ENCODE measurements at places on chromosomes 5 and 9.

GRCh38 chr5:148924817-148925216 lies 98.4 kb downstream of the ADRB2 start:
- no peak for DNase-seq

DNA sequence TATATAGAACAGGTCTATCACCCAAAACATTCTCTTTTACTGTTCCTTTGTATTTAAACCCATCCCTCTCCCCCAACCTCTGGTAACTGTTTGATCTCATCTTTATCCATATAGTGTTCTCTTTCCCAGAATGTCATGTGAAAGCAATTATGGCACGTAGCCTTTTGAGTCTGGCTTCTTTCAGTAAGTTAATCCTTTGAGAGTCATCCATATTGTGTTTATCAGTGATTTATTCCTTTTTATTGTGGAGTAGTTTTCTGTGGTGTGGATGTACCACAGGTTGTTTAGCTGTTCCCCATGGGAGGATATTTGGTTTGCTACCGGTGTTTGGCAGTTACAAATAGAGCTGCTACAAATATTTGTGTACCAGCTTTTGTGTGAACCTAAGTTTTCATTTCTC lies 38.0 kb downstream of the HMGXB3 start:
- no peak for DNase-seq

DNA sequence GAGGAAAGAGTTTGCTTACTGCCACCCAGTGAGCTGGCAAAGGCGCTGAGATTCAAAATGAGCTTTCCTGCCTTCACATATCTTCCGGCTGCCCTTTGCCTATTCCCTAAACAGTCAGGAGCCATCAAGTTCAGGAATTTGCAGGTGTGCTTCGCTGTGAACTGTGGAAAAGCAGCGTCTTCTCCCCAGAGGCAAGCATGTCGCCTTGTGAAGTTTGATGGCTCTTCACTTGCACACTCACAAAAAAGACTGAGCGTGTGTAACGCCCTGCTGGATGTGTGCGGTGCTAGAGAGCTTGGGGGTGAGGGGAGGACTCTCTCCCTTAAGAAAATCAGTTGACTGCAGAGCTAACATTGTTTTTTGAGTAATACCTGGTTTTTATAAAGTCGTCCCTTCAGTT lies 288.7 kb downstream of the DOCK8 start:
- DNase-seq = no peak

- peak; percentile 65 for DNase-seq
These were observed 192.1 kb upstream of the TRIM32 start for GRCh38 chr9:116494815-116495634.

GRCh38 chr5:52374286-52374685 lies 413.4 kb upstream of the ITGA1 start:
- DNase-seq = no peak

GRCh38 chr5:113487781-113488644 lies at the start of gene MCC:
TSS of gene MCC (minus strand) at chr5:113488453.
- DNase-seq = peak; percentile 53

DNA sequence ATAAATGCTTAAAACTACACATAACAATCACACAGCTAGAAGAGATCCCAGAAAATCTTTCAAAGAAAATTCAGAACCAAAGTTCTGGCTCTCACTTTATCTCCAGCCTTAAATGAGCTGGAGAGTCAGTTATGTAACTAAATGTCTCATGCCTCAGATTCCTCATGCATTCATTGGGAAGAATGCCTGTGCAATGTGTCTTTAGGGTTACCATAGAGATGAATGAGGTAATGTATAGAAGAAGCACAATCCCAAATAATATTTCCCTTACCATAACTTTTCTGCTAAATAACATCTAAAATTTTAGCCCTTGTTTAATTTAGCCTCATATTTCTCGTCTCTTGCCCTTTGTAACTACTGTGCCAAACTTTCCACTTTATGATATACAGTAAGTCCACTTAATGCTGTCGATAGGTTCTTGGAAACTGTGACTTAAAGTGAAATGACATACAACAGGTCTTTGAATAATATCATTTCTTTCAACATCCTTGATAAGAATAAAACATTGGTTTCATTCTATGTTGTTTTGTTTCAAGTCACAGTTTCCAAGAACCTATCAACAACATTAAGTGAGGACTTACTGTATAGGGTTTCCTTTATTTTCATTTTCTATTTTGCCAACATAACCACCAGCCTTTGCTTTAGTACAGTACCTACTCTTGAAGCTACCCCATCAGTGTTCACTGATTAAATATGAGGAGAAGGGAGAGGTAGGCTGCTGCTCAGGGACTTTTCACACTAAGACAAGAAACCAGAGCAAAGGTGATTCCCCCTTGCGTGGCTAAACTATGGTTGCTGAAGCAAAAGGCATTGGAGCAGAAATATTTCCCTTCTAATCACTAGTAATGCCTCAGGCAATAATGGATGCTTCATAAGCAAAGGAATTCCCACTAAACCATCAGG lies 295.7 kb upstream of the PTGER4 start:
- DNase-seq = peak; percentile 37

DNA sequence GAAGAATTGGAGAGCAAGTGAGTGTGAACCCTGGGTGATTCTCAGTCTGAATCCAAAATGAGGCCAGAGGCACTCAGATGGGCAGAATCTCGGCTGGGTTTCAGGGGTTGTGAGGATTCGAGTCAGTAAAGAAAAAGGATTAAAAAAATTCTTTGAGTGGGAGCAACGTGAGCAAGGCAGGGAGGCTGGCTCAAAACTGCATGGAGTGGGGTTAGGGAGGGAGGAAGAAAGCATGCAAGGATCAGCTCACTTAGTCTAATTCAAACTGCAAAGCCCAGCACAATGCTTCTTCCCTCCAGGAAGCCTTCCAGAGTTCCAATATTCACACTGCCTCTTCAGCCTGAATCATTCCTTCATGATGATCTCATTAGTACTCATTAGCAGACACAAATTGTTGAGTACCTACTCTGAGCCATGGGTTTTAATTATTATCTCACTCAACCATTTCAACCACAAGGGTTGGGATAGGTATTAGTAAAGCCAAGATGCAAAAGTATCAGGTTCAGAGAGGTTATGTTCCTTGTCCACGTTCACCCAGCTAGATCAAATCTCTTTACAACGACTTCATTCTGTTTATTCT lies 95.8 kb downstream of the BRINP1 start:
- DNase-seq = no peak

- DNase-seq = peak; percentile 54
These were observed 15.7 kb downstream of the PNPLA7 start for GRCh38 chr9:137534256-137535119.

DNA sequence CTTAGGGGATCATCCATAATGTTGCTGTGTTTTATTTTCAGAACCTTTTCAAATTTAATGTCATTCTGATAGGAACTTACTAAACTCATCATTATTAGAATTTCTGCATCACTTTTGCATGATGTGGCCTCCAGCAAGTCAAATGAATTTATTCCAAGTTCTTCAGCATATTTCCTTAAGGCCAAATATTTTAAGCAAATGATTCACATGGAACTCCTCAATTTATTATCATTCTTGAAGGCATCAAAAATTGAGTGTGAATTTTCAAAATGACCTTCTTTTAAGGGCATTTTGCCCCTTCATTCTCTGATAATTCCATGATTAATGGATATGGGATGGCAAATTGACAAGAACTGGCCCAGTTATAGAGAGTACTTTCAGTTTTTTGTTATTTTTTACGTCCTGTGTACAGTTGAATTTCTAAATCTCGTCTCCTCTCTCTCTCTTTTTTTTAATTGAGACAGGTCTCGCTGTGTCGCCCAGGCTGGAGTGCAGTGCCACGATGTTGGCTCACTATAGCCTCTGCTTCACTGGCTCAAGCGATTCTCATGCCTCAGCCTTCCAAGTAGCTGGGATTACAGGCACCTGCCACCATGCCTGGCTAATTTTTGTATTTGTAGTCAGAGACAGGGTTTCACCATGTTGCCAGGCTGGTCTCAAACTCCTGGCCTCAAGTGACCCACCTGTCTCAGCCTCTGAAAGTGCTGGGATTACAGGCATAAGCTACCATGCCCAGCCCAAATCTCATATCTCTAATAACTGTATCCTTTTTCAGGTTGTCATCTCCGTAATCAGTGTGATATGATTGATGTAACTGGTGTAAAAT lies 29.1 kb downstream of the GPR21 start:
- no peak for DNase-seq

DNA sequence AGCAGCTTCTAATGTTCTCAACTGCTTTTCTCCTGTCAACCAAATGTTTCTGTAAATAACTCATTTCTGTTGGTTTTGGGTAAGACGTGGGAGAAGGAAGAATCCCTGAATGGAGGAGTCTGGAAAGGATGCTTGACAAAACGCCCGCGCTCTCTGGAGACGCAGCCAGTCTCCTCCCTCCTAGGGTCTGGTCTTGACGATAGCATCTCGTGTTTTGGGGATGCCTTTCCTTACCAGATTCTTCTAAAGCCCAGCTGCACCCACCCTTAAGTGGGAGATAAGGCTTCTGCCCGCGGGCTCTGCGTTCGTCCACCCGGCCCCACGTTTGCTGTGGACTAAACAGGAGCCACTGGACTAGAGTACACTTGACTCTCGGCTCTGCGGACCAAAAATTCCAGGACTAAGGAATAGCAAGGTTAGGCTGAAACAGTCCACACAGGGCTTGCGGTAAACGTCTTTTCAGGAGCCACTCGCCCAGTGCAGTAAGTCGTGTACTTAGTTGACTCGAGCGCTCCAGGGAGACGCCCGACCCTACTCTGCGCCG lies 491 bp upstream of the CTSL start:
- DNase-seq = no peak

- peak; percentile 3 for DNase-seq
These were observed 182.4 kb upstream of the MVB12B start for GRCh38 chr9:126144196-126144595.

DNA sequence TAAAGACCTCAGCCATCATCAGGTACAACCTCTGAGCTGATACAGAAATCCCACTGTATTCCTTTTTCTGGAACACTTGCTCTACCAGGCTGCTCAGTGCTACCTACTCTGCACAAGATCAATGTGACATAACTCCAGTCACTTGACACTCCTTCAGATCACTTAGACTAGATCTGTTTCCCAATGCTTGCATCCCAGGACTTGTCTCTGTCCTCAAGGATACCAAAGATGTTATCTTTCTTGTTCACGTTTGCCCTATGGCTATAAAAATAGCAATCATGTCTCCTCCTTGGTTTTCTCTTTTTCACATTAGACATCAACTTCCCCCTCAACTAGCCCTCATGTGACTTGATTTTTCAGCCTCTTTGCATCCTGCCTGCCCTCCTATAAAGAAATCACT lies 188.1 kb upstream of the PTGER4 start:
- DNase-seq = peak; percentile 23

DNA sequence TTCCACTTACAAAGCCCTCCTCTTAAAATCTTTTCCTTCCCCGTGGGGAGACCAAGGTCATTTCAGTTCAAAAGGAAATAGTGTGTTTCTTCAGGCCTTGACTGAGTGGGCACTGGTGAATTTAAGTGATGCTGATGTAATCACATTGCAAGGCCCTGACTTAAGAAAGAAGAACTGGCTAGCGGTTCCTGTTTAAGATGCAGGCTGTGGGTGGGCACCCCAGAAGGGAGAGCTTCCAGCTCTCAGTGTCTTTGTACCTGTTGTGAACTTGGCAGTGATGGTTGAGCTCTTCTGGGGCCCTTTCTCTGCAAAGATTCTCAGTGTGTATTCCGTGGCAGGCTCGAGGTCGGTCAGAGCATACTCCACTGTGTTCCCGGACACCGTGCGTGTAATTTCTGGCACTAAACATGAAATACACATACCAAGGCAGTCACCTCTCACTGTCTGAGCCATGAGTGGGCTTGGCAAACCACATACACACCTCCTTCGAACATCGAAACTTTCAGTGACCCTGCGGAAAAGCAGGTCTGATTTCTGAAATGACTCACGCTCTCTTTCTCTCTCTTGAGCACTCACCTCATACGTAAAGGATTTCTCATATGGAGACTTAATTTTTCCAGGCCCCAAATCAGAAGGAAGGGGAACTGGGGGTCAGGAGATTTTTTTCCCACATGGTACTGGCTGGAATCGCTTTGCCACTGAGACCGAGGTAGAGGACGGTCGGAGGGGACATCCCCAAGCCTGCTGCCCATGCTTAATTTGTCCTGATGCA lies 81.9 kb downstream of the TNC start:
- peak; percentile 96 for DNase-seq

DNA sequence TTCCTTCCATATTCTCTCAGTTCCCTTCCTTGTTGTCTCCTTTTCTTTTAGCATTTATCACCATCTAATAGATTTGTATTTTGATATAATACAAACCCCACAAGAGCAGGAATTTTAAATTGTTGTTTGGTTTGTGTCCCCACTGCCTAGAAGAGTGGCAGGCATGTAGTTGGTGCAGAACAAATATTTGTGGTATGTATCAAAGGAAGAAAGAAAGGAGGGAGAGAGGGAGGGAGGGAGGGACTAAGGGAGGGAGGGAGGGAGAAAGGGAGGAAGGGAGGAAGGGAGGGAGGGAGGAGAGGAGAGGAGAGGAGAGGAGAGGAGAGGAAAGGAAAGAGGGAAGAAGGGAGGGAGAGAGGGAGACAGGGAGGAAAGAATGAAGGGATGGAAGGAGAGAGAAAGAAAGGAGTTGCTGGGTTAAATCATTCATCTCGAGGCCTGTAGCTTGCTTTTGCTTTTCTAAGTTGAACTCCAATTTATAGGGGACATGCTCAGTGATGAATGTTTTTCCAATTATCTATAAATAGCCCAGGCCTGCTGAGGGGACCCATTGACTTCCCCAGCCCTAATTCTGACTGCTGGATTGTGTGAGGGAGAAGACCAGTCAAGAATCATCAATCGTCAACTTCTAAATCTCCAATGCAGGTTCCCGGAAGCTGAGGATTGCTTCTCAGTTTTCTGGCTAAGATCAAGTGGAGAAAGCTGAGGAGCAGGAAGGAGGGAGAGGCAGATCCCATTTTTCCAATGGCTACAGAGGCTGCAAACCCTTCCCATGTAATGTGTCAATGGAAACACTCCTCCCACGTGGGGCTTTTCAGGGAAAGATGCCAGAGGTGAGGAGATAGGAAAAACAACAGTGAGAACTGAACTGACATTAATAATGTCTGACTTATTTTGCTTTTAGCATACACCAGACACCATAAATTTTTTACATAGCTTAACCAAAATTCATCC lies 320.7 kb downstream of the ASTN2 start:
- no peak for DNase-seq

- peak; percentile 28 for DNase-seq
These were observed 159.0 kb downstream of the HACD4 start for GRCh38 chr9:20872340-20872977.

DNA sequence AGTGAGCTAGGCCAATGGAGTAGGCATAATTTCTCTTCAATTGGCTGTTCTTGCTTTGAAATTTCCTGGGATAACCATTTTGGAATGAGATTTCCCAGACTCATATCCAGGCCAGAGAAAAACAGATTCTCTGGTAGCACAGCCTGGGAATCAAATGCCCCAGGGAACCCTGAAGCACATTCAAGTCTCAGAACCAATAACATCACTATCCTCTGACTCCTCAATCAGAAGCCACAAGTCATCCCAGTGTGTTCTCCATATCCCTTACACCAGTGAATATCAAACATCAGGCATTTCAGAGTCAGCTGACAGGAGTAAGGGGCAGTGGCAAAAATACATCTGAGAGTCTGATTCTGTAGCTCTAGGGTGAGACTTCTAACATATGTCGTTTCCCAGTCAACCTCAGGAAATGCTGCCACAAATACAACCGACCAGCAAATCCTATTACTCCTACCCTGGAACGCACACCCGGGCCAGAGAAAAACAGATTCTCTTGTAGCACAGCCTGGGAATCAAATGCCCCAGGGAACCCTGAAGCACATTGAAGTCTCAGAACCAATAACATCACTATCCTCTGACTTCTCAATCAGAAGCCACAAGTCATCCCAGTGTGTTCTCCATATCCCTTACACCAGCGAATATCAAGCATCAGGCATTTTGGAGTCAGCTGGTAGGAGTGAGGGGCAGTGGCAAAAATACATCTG lies 537.7 kb upstream of the NMUR2 start:
- DNase-seq = no peak

Measured in suppressor macrophage (primary cell).